NCI-H1092 (cell line): ENCODE measurements at places on chromosomes 3 and 15.

- DNase-seq, result no peak
These were observed 120.3 kb upstream of the SLC6A11 start for GRCh38 chr3:10695595-10696285.

DNA sequence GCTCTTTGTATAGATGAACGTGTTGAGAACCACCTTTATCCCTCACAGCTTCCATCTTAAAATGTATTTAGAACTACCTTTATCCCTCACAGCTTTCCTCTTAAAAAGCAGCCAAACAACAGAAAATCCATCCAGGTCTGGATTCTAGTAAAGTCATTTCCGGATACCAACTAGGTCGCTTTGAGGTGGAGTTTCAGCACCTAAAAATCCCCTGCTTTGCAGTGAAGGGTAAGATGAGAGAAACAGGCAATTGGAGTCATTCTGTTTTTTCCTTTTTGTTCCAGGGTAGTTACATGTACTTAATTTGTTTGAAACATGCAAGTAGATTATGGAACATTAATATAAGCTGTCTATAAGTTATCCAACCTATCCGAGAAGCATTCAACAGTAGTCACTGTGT lies 192.0 kb downstream of the UBE2E2 start:
- DNase-seq, result no peak

DNA sequence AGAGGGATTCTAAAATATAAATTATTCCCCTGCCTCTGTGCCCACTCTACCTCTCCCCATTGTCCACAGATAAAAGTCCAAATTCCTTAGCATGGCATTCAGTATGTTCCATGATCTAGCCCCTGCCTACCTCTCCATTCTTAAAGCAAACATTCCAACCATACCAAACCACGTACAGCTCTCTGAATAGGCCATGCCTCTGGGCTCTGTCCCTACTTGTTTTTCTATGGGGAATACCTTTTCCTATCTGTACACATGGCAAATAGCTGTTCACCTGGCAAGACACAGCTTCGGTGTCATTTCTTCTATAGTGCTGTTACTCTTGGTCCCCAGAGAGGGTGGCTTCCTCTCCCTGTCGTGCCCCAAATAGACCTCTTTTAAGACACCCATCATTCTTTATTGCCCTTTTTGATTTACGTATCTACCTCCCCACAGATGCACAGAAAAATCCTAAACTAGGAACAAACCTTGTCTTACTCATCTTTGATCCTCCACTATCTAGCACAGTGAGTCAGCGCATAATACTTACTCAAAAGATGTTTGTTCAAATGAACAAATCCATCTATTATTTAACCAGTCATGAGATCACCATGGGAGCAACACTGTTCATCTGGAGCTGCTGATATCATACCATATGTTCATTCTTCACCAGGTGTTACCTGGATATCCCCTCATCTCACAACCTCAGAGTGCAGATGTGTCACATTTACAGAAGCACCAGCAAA lies 329.8 kb downstream of the THSD4 start:
- no peak for DNase-seq

- no peak for DNase-seq
These were observed 302.5 kb upstream of the GADL1 start for GRCh38 chr3:31196881-31197364.

DNA sequence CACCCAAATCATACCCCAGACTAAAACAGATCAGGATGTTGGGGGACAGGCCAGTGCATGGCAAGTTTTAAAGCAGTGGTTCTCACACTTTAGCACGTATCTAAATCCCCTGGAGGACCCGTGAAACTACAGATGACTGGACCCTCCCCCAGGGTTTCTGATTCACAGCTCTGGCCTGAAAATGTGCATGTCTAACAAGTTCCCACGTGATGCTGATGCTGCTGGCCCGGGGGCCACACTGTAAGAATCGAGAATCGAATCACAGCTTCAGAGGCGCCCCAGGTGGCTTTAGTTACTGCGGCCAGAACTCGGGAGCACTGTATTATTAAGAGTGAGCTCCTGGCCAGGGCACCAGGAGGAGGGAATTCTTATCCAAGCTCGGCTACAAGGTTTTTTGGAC lies 11.6 kb downstream of the ADAMTS17 start:
- DNase-seq, result no peak

- DNase-seq, result no peak
These were observed 1.9 kb upstream of the RMDN3 start for GRCh38 chr15:40756938-40757337.

GRCh38 chr15:73901126-73901810 lies 25.0 kb upstream of the LOXL1 start:
- no peak for DNase-seq

- DNase-seq, result no peak
These were observed 10.1 kb upstream of the AVEN start for GRCh38 chr15:34049112-34049511.

DNA sequence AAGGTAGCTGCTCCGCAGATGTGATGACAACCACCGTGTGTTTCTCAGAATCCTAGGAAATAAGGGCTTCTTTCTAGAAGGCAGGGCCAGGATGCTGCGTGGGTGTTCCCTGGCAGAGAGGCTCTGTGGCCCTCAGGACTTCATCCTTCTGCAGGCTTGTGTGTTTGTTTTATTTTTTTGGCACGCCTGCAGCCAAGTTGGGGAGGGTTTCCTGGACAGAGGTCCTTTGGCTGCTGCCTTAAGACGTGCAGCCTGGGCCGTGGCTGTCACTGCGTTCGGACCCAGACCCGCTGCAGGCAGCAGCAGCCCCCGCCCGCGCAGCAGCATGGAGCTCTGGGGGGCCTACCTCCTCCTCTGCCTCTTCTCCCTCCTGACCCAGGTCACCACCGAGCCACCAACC lies at the start of gene CLEC3B:
Gene CLEC3B, plus strand, starts transcription at position 266 of the 400 bp plus-strand sequence. Its CDS starts 60 bp downstream, at position 326.
- DNase-seq, result no peak

- DNase-seq, result no peak
These were observed 405.9 kb upstream of the ZNF385D start for GRCh38 chr3:22156868-22157267.

DNA sequence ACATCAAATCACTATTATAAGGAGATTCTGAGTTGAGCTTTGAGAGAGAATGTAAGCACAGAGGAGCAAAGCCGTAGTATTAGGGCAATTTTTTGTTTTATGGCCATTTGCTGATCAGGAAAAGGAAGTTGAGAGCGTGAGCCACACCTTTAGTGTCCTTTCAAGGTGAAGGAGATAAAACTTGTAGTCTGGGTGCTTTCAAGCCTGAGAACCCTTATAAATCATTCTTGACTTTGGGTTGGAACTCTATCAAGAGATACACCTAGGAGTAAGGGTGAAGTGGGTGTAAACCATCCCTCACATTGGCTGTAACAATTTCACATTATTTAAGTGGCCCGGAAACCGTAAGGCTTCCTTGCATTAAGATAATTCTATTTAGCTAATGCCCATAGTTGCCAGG lies 122.2 kb downstream of the ATG7 start:
- DNase-seq, result no peak

GRCh38 chr3:133827136-133827535 lies 21.5 kb downstream of the SRPRB start:
- no peak for DNase-seq

- no peak for DNase-seq
These were observed 38.4 kb upstream of the RBM5 start for GRCh38 chr3:50050361-50050760.

GRCh38 chr3:155230382-155230781 lies 63.1 kb downstream of the STRIT1 start:
- DNase-seq, result no peak

DNA sequence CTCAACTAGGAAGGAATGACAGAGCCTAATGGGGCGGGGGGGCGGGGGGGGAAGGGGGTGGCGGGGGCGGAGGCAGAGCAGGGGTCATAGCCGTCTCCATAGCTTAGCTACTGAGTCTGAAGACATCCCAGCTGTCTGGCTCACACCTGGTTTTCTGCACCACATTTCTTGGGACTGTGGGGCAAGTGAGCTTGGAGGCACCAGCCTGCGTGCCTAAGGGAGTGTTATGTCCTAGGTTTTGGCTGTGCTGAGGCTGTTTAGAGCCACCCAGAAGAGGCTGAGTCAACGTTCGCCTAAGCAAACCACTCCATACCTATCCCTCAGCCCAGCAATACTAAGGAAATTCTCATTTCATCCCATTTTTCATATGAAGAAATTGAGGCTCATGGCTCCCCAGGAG lies 1.4 kb downstream of the IL17RD start:
- no peak for DNase-seq

DNA sequence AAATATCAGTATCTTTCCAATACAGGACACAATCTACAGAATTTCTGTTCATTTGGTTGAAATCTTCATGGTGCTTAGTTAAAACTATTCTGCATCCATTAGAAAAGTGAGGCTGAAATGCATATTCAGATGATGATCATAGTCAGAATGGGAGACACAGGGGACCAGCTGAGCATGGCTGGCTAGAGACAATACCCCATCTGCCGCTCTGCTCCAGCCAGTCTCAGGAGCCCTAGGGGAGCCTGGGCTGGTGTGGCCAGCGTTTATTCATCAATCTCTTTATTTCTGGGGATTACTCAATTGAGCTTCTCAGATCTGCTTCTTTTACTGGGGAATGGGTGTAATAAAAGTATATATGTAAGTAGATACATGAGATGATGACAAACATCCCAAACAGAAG lies 470.9 kb upstream of the CDIN1 start:
- no peak for DNase-seq

DNA sequence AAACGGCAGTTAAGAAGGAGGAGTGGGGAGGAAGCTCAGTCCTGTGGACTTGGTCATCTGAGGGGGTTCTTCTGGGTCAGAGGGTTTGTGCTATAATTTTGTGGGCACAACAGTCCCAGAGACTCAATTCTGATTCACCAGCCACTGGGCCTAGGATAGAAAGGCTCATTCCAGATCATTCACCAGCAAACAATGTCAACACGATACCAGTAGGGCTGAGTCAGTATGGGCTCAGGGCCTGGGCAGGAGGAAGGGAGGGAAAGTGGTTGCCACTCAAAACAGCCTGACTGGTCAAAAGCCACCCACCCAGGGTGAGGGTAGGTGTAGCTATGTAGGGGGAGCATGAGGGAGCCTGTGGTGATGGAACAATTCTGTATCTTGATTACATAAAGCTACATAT lies 86.9 kb upstream of the MEX3B start:
- no peak for DNase-seq

GRCh38 chr3:12246497-12247163 lies 42.2 kb upstream of the PPARG start:
- no peak for DNase-seq

- DNase-seq, result no peak
These were observed 113.6 kb downstream of the TPRA1 start for GRCh38 chr3:127476936-127477335.

DNA sequence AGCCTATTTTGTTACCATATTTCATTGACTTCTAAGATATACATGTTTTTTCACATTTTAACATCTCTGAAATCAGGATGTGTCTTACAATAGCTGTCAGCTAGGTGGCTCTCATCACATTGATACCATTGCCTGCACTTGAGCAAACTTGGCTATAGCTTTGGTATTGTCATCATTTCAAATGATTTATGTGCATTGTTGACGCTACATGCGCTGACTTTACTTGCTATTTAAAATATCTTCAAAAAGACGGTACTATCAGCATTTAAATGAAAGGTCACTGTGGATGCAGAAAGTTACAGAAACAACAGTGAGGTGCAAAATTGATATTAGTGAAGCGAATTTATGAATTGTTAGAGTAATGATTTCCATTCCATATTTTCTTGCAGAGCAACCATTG lies 54.0 kb upstream of the ABHD2 start:
- DNase-seq, result no peak

GRCh38 chr15:57198654-57199291 lies 177.5 kb upstream of the CGNL1 start:
- DNase-seq, result peak; percentile 80
